ENCODE measurements at places on chromosomes 2 and 18.

DNA sequence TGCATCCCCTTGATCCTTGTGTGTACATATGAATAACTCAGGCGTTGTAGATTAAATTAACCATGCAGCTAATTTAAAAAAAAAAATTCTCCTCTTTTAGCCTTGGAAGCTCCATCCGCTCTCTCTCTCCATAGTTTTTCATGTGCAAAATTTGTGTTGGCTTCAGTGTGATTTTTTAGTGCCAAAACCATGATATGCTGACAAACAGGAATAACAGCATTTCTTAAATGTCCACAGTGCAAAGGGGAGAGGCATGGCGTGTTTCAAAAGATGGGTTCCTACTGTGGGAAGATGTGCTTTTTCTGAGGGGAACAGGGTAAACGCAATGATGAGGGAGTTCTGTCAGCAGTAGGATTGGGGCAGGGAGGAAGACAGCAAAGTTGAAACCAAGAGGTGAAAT is 247.0 kb downstream of the ICOS start:
- H3K4me1 ChIP-seq: peaks cover 9% of the 10 kb centered on the region
- H3K27ac ChIP-seq: no peak overlapping the region
- no peak for DNase-seq
- H3K4me3 ChIP-seq: no peak overlapping the region
- H3K36me3 ChIP-seq: no peaks in the 10 kb centered on the region
- H3K27me3 ChIP-seq: peaks cover 41% of the 10 kb centered on the region

DNA sequence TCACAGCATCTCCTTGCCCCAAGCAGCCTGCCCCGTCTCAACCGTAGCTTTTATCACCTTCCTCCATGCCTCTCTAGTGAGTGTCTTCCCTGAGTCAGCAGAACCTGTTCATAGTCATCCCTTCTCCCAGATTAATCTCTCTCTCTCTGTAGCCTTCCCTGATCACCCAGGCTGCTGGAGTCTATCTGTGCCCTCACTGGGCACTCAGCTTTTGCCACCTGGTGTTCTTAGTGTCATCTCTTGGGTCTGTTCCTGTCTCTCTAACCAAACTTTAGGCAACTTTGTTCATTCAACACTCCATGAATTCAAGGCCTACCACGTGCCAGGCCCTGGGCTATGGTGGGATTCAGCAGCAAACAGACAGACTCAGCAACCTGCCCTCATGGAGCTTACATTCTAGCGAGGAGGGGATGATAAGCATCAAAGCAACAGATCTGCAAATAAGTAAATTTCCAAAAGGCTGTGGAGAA is 159.1 kb downstream of the SMAD7 start:
- no peaks in the 10 kb centered on the region for H3K36me3 ChIP-seq
- no peak overlapping the region for H3K4me3 ChIP-seq
- DNase-seq: no peak

GRCh38 chr2:220451438-220451837 is 824.0 kb downstream of the SLC4A3 start:
- H3K4me3 ChIP-seq: no peak overlapping the region
- DNase-seq: no peak
- no peak overlapping the region for H3K27ac ChIP-seq
- H3K36me3 ChIP-seq: no peaks in the 10 kb centered on the region
- H3K4me1 ChIP-seq: no peaks in the 10 kb centered on the region

DNA sequence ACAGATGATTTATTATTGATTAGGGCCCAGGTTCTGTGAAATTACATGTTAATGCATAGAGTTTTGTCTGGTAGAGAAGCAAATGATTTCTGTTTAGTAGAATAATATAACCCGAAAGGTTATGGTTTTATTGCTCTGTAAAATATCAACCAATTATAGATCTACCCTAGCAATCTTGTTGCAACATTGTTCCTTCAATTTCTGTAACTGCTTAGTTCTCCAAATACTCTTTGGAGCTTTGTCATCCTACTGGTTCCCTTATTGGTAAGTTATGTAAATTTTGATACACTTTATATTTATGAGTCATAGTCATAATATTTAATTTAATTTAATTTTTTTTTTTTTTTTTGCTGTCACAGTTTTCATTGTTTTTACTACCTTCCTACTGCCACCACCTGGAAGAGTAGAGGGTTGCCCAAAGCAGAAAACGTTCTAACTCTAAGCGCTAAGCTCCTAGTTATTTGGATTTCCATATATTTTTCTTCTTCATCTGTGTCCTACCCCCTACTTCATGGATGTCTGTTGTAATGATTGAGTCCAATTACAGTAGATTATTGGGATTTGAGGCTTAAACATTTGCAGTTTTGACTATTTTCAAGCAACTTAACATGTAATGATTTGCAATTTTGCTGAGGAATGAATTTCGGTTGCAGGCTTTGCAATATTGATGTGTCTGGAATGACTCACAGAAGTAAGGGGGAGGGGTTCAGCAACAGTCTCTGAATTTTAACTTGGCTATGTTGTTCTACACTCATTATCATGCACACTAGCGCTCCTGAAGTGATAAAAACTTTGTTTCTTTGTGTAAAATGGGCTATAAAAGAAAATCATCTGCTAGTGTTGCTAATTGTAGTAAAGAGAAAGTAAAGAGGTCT is 51.1 kb downstream of the NABP1 start:
- no peak for DNase-seq
- peaks cover 5% of the 10 kb centered on the region for H3K27me3 ChIP-seq
- H3K36me3 ChIP-seq: no peaks in the 10 kb centered on the region
- no peak overlapping the region for H3K4me3 ChIP-seq

GRCh38 chr2:205680903-205681302 is 1.4 kb upstream of the NRP2 start:
- no peak for DNase-seq
- H3K4me1 ChIP-seq: peaks cover 45% of the 10 kb centered on the region
- peaks cover 45% of the 10 kb centered on the region for H3K27me3 ChIP-seq
- H3K4me3 ChIP-seq: peak overlapping the region; percentile 32

GRCh38 chr18:54792079-54792478 is 36.2 kb upstream of the RAB27B start:
- H3K4me3 ChIP-seq: no peak overlapping the region
- H3K4me1 ChIP-seq: peaks cover 3% of the 10 kb centered on the region
- H3K27ac ChIP-seq: no peak overlapping the region
- no peaks in the 10 kb centered on the region for H3K36me3 ChIP-seq
- DNase-seq: no peak
- peaks cover 16% of the 10 kb centered on the region for H3K27me3 ChIP-seq

- no peak for DNase-seq
- no peaks in the 10 kb centered on the region for H3K27me3 ChIP-seq
- no peak overlapping the region for H3K4me3 ChIP-seq
- H3K27ac ChIP-seq: no peak overlapping the region
Measured at GRCh38 chr18:4639628-4640310, 184.7 kb upstream of the DLGAP1 start.

GRCh38 chr2:167134381-167135072 is 246.2 kb downstream of the XIRP2 start:
- H3K4me3 ChIP-seq: no peak overlapping the region
- H3K4me1 ChIP-seq: no peaks in the 10 kb centered on the region
- H3K27me3 ChIP-seq: no peaks in the 10 kb centered on the region
- no peak overlapping the region for H3K27ac ChIP-seq

- peaks cover 9% of the 10 kb centered on the region for H3K4me1 ChIP-seq
- H3K27ac ChIP-seq: no peak overlapping the region
- no peak overlapping the region for H3K4me3 ChIP-seq
- no peaks in the 10 kb centered on the region for H3K36me3 ChIP-seq
- no peak for DNase-seq
- peaks cover 7% of the 10 kb centered on the region for H3K27me3 ChIP-seq
Measured at GRCh38 chr2:218129458-218130135, 3.8 kb downstream of the CXCR2 start.

DNA sequence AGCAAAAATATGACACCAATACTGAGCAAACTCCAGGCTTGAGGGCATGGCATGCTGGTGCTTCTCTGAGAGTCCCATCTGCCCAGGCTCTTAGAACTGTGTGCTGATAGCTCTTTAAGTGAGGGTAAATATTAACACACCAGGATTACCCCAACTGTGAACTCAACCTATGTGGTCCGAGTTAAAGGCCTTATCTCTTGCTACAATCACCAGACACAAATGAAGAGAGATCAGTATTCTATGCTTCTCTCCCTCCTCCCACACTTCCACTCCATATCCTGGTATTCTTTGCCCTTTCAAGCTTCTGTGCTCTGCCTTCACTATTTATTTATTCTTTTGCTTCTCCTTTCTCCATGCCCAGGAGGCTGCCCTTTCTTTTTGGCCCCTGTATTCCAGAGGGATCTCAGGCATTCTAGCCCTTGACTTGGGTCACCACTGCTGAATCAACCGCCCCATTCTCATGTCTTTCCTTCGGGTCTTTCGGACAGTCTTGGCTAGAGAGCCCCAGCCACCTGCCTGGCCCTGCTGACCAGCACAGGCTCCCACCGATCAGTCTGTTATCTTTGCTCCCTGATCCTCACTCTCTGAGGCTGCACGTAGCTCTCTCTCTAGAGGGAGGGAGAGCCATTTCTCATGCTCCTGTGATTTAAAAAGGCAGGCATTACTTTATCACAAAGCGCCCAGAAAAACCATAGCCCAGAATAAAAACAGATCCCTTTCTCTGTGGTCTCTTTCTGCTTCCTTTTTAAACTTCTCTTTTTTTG is 17.2 kb upstream of the HK2 start:
- H3K27me3 ChIP-seq: peaks cover 33% of the 10 kb centered on the region
- DNase-seq: no peak
- H3K36me3 ChIP-seq: no peaks in the 10 kb centered on the region
- peaks cover 11% of the 10 kb centered on the region for H3K4me1 ChIP-seq
- H3K27ac ChIP-seq: no peak overlapping the region
- no peak overlapping the region for H3K4me3 ChIP-seq

GRCh38 chr2:24768601-24769000 is 24.6 kb downstream of the PTRHD1 start:
- H3K4me3 ChIP-seq: no peak overlapping the region
- DNase-seq: no peak
- H3K27ac ChIP-seq: no peak overlapping the region
- H3K4me1 ChIP-seq: peaks cover 7% of the 10 kb centered on the region
- H3K27me3 ChIP-seq: no peaks in the 10 kb centered on the region
- H3K36me3 ChIP-seq: peaks cover 15% of the 10 kb centered on the region

- no peak overlapping the region for H3K4me3 ChIP-seq
- no peaks in the 10 kb centered on the region for H3K4me1 ChIP-seq
- H3K36me3 ChIP-seq: no peaks in the 10 kb centered on the region
- no peak overlapping the region for H3K27ac ChIP-seq
- no peak for DNase-seq
Measured at GRCh38 chr18:55864281-55864680, 276.3 kb upstream of the TCF4 start.

GRCh38 chr2:25304321-25304720 is 37.4 kb downstream of the DNMT3A start:
- no peaks in the 10 kb centered on the region for H3K27me3 ChIP-seq
- H3K4me1 ChIP-seq: peaks cover 45% of the 10 kb centered on the region
- DNase-seq: no peak

DNA sequence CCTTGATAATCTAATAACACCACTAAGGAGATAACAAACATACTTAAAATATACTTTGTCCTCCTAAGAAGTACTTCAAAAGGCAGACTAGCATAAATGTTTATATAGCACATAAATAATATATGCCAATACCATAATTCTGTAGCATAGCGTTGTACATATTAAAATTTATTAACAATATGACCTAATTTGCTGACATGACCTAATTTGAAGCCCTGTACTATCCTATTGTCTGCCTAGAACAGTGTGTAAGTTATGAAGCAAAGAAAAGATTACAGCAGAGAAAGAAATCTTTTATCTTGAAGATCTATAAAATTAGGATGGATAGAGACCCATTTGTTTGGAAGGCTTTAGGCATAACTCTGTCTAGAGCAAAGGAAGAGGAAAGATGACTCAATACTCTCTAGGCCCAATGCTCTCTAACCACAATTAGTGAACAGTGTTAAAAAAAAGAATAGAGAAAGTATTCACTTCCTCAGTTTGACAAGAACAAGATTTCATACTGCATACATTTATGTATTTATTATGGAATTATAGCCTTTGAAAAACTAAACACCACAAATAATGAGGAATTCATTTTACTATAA is 231.3 kb downstream of the ZRANB3 start:
- H3K4me1 ChIP-seq: peaks cover 7% of the 10 kb centered on the region
- no peak overlapping the region for H3K4me3 ChIP-seq
- H3K27ac ChIP-seq: no peak overlapping the region

- H3K36me3 ChIP-seq: no peaks in the 10 kb centered on the region
- no peak overlapping the region for H3K27ac ChIP-seq
- no peak for DNase-seq
- H3K4me3 ChIP-seq: no peak overlapping the region
- H3K27me3 ChIP-seq: peaks cover 13% of the 10 kb centered on the region
Measured at GRCh38 chr2:84121-84520, 37.8 kb upstream of the FAM110C start.
